Left cardiac atrium (tissue), 4 donors: ENCODE measurements at places on chromosomes 2 and 18. TPM values are rescaled to one million over a fixed set of nuclear protein-coding genes. Genes with fewer than 3 reads are reported as not detected.

GRCh38 chr2:8479298-8479697 lies 202.6 kb upstream of the ID2 start:
- DNase-seq, result no peak

DNA sequence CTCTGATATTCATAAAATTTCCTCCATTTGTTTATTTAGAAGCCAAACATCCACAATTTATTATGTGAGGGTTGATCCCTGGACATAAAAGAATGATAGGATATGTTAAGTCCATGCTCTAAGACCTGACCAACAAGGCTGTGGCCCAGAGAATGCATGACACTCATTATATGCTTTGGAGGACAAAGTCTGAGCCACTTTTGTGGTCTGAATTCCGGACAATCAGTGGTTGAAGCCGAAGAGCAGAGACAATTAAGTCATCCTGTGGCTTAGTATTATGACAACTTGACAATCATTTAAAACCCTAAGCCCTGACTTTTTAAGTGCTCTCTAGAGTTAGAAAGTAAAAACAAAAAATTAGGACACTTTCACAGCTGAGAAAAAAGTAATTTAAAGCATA lies 483.3 kb downstream of the PLCL1 start:
- no peak for DNase-seq

DNA sequence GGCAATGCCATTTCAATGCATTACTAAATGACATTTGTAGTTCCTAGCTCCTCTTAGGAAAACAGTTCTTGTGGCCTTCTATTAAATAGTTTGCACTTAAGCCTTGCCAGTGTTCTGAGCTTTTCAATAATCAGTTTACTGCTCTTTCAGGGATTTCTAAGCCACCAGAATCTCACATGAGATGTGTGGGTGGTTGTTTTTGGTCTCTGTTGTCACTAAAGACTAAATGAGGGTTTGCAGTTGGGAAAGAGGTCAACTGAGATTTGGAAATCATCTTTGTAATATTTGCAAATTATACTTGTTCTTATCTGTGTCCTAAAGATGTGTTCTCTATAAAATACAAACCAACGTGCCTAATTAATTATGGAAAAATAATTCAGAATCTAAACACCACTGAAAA lies 45.3 kb downstream of the HADHB start:
- no peak for DNase-seq

The CYB5A gene
- total RNA-seq, result 122 TPM

DNA sequence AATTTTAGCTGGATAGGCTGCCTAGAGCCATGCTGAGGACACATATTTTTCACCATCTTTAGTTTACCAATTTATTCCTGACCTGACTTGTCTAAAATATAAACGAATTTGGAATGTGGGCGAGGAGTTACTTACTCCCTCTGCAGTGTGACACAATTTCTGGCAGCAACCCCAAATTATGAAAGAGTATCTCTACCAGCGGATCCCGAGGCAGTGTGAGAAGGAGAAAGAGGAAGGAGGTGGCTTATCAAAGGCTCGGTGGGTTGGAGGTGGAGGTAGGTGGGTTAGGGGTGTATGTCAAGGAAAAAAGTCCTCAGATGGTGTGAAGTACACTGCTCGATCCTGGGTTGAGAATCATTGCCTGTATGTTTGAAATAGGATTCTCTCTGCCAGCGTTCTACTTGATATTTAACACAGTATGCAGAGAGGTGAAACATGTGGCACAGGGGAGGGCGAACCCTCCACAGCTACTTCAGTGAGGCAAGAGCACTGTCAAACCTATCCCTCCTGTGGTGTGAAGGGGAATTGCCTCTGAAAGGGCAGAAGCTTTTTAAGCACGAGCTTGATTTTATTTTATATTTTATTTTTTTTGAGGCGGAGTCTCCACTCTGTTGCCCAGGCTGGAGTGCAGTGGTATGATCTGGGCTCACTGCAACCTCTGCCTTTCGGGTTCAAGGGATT lies 76.0 kb downstream of the RFTN2 start:
- no peak for DNase-seq

DNA sequence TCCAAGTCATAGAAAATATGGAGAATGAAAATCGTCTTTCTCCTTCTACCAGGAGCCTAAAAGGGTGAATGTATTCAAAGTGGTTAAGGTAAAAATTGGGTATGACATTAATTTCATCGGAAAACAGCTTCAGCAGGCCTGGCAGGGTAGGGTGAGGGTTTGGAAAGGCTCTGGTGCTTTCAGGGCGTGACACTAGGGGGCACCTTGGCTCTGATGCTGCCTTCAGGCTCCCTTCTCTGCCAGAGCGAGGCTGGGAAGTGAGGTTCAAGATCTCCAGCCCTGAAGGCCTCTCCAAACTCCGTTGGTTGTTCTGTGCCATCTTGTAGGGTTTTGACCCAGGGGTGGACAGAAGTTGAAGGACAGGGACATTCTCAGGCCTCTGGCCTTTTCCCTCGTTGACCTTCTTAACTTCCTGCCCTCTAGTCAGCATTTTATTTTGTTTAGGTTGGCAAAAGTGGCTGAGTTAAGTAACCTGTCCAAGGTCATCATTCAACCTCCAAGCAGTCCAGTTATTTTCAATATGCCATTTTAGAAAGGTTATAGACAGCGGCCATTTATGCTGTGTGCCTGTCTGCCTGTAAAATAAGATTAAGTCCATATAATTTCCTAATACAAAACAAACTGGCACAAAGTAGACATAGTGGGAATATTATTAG lies 40.3 kb downstream of the EML6 start:
- DNase-seq, result no peak

DNA sequence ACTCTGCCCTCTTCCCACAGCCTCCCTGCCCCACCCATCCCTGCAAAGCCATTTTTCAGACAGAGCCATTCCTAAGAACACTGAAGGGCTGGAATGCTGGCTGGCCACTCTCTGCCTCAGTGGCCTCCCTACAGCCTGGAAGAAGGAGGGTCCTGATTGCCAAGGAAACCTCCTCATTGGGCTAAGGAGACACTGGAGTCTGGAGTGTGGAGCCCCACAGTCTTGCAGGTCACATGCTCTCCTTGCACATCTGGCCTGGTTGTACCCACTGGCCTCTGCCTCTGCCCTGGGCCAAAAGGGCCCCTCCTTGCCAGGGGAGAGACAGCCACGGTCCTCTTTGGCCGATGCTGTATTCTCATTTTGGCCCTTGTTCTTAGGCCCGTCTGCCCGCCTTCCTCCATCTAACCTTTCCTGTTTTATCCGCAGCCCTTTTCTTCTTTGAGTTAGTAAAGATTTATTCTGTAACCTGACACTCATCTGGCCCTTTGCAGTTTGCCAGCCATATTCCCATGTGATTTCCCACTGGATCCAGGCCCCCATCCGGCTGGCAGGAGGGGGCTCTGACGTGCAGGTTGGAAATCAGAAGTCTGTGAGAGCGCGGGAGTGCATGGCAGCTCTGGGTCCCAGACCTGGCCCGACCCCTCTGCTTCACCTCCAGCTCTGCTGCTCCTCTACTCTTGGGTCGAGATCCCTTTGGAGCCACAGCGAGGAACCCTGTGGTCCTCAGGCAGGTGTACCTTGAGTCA lies 11.0 kb upstream of the CATIP start:
- DNase-seq, result no peak

The SLC4A5 gene
- total RNA-seq, result 1.7 TPM

GRCh38 chr18:22829781-22830180 lies 103.3 kb upstream of the RBBP8 start:
- no peak for DNase-seq

DNA sequence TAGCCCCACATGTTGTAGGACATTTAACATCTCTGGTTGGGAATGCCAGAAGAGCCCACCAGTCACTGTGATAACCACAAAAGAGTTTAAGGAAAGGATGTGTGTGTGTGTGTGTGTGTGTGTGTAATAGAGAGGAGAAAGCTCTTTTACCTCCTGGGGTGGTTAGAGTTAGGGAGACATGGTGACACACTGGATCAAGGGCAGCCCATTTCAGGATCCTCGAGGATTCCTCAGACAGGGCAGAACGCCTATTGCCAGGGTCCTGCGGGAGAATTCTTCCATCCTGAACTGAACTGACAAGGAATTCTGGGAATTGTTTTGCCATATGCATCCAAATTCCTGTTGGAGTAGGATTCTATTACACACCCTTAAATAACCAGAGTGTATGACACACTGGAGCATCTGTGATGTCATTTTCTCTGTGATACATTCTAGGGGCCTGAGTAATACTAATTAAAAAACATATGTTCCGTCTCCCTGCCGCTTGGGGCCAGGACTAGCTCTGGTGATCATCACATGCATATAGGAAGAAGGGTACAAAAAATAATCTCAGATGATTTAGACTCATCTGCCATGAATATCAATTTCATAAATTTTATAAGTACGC lies 156.4 kb upstream of the MMADHC start:
- DNase-seq, result no peak

The TRPM8 gene
- total RNA-seq, result not detected
